ENCODE measurements at places on chromosomes 16 and 17. TPM values are rescaled to one million over a fixed set of nuclear protein-coding genes. Genes with fewer than 3 reads are reported as not detected.

The BAIAP2 gene
- total RNA-seq = 125 TPM

The YBX2 gene
- 54.9 TPM for total RNA-seq

The CFAP97D1 gene
- not detected for total RNA-seq

The EVPLL gene
- total RNA-seq = not detected

The RAB26 gene
- 92.2 TPM for total RNA-seq

The SKA2 gene
- total RNA-seq = 30.3 TPM

The GCGR gene
- 1.6 TPM for total RNA-seq

The C16orf54 gene
- 0.18 TPM for total RNA-seq

The TPSG1 gene
- 4.6 TPM for total RNA-seq

The CDC42EP4 gene
- 65.9 TPM for total RNA-seq

The MAPT gene
- 0.59 TPM for total RNA-seq

The TEKT1 gene
- not detected for total RNA-seq

The OR1A1 gene
- not detected for total RNA-seq
